ENCODE measurements at places on chromosomes 4 and X.

GRCh38 chrX:49237060-49237459 lies 1.8 kb downstream of the CCDC22 start:
- DNase-seq, result no peak

GRCh38 chrX:46777971-46778810 lies 19.3 kb upstream of the SLC9A7 start:
- DNase-seq, result no peak

GRCh38 chr4:101993002-101993841 lies 202.7 kb downstream of the BANK1 start:
- no peak for DNase-seq

DNA sequence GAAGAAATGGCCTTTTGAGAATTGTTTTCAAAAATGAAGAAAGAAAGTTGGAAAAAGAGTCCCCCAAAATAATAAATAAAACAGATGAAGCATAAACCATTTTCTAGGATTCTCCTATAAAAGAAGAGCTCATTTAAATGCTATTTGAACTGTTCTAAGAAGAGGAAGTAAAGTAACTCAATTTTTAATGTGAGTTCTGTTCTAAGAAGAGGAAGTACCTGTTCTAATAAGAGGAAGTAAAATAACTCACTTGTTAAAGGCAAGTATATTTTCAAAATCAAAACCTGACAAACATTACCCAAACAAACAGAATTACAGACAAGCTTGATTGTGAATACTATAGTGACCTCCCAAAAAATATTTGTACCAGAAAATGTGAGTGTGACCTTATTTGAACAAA lies 1326.3 kb downstream of the C4orf33 start:
- no peak for DNase-seq

GRCh38 chr4:68724426-68724825 lies 54.0 kb upstream of the UGT2B15 start:
- no peak for DNase-seq

DNA sequence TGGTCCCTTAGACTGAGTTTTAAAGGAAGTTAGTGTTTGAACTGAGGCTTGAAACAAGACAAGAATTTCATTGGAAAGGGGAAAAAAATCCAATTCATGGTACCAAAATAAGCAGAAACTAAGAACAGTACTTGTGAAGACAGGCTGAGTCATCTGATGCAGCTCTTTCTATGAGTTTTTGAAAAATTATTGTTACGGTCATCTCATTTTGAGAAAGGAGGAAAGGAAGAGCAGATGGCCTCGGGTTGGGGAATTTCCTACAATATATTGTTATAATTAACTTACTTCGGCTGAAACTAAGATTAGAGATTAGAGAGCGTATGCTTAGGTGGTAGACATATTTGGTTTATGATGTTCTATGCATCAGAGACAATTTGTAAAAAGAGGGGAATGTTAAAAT lies 2164.8 kb upstream of the AGA start:
- no peak for DNase-seq

DNA sequence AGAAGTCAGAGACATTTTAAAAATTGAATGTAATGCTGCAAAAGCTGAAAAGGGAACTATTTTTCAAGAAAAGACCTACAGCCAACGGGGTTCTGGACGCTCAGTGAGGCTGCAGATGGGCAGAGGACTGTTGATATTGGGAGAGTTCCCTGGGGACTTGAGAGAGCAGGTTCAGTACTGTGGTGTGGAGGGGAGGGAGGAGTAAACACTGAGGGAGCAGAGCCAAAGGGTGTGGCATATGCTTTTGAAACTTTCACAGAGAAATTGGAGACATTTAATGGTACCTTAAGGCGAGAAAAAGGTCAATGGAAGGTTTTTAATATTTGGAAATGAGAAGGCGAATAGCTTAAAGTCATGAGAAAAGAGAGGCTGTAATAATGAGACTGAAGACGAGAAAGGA lies 62.2 kb upstream of the GPM6A start:
- no peak for DNase-seq

DNA sequence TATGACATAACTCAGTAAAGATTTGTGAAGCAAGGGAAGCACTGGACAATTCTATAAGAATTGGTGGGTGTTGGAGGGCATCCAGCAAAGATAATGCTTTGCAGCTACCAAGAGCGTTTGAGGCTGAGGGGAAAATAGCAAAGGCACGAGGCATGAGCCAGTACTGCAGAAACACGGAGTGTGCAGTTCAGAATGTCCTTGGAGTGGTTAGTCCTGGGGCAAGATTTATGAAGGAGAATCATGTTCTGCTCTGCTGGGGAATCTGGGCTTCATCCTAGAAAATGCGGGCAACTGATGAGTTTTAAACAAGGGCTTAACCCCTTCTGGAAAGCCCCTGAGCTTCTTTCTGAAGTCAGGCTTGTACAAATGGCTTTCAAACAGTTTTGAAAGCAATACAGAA lies 452.5 kb downstream of the IL15 start:
- DNase-seq, result no peak

GRCh38 chr4:2878346-2878745 lies 34.7 kb downstream of the ADD1 start:
- peak; percentile 17 for DNase-seq

DNA sequence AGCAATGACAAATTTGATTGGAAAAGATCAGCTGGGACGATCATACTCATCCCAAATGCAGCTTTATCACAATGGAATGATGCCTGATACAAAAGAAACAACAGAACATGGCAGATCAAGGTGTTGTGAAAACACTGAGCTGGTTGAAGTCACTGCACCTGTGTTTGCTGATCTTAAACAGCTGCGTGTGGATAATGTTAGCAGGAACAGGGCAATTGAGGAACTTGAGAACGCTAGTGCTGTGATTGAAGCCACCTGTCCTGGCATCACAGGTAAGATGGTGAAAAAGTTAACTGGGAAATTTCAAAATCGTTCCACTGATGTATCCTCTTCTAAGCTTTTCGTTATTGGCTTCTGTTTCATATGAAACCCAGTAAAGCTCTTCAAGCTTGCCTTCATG lies 27.4 kb upstream of the SOD3 start:
- DNase-seq, result no peak

DNA sequence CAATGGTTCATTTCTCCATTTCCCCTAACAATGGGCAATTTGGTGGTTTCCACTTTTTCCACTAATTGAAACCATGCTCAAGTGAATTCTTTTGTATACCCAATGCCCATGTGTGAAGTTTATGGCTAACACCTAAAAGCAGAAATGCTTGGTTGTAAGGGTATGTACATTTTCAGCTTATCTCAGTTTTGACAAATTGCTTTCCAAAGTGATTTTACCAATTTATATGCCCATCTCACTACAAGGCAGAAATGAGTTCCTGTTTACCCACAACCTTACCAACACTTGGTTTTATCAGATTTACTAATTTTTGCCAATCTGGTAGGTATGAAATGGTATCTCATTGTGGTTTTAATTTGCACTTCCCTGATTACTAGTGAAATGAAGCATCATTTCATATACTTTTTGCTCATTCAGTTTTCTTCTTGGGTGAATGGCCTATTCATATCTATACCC lies 14.8 kb downstream of the GPR34 start:
- DNase-seq, result no peak

GRCh38 chr4:108166441-108167315 lies 2.1 kb downstream of the LEF1 start:
- DNase-seq, result peak; percentile 70

DNA sequence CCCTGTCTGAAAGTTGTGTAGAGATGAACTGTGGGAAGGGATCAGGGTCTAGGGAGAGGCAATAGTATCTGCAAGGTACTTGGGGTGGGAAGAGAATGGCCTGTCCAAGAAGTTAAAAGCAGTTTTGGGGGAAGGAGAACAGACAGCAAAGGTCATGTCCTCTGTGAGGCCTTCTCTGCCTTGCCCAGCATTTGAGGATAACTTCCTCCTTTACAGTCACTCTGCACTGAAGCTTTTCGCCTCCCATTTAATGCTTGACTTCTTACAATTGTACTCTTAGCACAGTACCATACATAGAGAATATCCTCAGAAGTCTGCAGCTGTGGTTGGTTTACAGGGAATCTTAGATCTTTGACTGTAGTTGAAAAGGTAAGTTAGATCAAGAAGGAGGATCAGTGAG lies 121.8 kb upstream of the AP1S2 start:
- DNase-seq, result no peak
